Activated CD8-positive, alpha-beta memory T cell treated with anti-CD3 and anti-CD28 coated beads for 1 hour (primary cell): ENCODE measurements at places on chromosomes 6 and 20.
A peak's percentile ranks its signal among the peaks of the same experiment; 100 is the strongest.

GRCh38 chr20:11551479-11551878 is 366.2 kb upstream of the BTBD3 start:
- DNase-seq = no peak

GRCh38 chr20:45611054-45611453 is 18.5 kb upstream of the WFDC10A start:
- DNase-seq = no peak

DNA sequence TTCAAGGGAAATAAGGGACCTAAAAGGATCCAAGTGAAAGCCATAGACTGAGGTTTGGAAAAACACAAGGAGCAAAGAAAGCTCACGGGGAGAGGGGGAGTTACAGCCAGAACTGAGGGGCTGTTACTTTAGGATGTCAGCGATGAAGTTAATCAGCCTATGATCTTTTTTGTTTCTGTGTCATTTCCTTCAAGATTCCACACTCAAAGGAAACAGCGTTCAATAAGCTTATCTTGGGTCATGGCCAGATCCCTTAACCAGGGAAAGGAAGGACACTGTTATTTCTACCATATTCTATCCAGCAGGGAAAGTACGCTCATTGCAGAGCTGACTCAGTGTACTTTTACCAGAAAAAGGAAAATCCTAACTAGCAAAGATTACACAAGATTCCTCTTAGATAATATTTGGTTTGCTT is 132.8 kb downstream of the PFDN4 start:
- no peak for DNase-seq

GRCh38 chr6:109702791-109703190 is 11.7 kb downstream of the FIG4 start:
- DNase-seq = no peak

DNA sequence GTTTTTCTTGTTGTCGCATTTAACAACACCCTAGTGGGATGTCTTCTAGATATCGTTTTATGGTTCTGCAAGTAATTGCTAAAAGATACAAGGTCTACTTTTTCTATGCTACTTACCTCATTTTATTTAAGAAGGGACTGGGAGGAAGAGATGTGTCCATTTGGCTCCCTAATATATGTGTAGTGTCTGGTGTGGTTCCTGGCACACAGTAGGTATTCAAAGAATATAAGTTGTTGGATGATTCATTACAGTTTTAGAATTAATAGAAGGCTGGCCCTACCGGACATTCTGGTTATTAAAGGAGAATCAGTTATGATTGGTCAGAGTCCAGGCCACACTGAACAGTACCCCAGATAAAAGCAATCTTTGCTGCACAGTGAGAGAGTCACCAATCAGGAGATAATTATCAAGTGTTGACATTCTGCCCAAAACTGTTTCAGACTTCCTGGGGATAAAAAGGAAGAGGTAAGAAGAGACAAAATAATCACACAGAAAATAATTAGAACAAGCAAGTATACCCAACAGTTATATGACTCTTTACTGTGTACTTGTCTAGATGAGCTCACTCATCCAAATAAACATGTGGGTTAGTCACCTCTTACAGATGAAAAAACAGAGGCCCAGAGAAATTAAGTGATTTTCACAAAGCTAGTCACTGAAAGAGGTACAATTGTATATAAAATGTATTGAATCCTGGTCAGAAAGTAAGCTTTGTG is 7.0 kb downstream of the TMEM244 start:
- no peak for DNase-seq

DNA sequence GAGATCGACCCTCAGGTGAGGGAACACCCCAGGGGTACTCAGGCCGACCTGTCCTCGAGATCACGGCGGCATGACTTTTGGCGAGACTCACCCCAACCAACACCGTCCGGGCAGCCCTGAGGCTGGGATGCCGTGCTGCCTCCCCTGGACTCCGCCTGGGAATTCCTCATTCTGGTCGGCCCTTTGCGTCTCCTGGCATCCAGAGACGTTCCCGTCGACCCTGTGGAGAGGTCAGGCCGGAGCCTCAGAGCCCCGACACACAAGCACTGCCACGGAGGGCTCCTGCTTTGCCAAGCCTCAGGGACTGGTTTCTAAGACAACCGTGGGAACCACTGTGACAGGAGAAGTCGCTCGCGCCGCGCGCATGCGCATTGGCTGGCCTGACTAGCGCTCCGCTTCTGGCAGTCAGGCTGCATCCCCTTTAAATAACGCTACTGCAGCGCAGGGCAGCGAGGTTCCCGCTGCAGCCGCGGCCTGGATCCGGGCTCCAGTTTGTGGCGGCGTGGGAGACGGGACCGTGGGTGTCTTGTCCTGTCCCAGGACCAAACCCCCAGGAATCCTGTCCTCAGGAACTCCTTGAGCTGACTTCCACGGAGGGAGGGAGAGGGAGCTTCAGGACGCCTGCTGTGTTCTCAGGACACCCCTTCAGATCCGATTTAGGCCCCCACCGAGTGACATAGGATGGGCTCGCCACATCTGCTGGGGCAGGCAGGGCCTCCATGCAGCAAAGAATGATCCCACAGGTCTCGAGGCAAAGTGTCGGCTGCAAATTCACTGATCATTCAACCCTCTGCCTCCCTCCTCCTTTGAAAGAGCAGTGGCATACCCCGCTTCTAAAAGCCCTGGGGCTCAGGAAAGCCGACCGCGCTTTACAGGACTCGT is 163.2 kb upstream of the ZNF337 start:
- DNase-seq = peak; percentile 70

DNA sequence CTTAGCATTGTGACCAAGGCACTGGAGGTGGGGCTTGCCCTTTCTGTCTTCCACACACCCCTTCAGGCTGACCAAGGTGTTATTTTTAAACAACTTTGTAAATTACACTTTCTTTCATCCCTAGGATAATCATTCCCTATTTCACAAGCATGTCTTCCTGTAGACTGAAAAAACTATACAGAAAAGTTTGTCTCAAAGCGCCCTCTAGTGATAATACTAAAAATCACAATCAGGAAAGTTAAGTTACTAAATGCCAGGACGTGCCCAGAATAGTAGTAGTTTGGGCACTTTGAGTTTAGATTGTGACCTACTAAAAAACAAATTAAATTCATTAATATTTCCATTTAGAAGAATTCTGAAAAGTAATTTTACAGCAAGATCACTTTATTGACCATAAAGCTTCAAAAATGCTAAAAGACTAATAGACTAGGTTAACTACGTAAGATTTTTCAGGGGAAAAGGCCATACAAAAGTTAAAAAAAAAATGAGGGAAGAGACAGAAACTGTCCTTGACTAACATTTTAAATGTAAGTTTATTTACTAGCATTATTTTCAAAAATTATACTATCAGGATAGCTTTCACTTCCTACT is 123.3 kb upstream of the DUSP22 start:
- DNase-seq = no peak

- DNase-seq = no peak
These were observed 13.9 kb upstream of the ATG5 start for GRCh38 chr6:106339334-106340029.

GRCh38 chr6:105080279-105080678 is 99.5 kb downstream of the POPDC3 start:
- no peak for DNase-seq

GRCh38 chr6:90369024-90369519 is 72.4 kb upstream of the BACH2 start:
- no peak for DNase-seq

GRCh38 chr20:51484831-51485230 is 57.7 kb downstream of the NFATC2 start:
- no peak for DNase-seq

- DNase-seq = no peak
These were observed 10.7 kb downstream of the HCK start for GRCh38 chr20:32062776-32063170.

- no peak for DNase-seq
These were observed 22.2 kb upstream of the ADIG start for GRCh38 chr20:38558596-38559360.

DNA sequence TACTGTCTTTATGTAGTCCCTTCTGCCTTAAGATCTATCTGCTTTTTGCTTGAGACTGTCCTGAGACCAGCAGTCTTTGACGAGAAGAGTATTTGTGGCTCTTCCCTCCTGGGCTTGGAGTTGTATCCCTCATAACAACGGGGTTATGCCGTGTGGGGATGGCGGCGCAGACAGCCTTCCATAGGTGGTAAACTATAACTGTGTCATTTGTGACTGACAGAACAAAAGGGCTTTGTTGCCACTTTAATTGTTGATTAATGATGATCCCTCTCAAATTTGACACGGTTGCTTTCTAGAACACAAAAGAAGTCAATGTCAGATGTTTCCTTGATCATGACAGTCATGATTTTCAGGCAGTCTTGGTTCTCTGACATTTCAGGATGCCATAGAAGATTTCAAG is 196.6 kb downstream of the JARID2 start:
- no peak for DNase-seq

- DNase-seq = no peak
These were observed 85.2 kb downstream of the VEGFA start for GRCh38 chr6:43855247-43855646.

DNA sequence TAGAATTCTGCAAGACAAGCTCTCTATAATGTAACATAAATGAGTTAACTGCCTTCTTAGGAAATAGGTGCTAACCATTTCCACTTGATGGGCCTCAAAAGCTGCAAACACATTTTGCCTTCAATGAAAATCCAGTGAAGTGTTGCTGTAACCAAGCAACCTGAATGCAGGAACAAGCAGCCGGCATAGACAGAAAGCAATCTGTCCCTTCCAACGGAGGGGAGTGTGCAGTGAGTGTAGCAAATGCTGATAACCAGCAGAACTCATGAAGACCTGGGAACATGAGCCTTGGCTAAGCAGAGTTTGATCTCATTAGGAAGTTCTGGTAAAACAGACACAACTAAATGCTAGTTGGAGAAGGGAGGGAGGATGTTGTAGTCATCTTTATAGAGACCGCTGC is 697.8 kb downstream of the KIF16B start:
- no peak for DNase-seq

DNA sequence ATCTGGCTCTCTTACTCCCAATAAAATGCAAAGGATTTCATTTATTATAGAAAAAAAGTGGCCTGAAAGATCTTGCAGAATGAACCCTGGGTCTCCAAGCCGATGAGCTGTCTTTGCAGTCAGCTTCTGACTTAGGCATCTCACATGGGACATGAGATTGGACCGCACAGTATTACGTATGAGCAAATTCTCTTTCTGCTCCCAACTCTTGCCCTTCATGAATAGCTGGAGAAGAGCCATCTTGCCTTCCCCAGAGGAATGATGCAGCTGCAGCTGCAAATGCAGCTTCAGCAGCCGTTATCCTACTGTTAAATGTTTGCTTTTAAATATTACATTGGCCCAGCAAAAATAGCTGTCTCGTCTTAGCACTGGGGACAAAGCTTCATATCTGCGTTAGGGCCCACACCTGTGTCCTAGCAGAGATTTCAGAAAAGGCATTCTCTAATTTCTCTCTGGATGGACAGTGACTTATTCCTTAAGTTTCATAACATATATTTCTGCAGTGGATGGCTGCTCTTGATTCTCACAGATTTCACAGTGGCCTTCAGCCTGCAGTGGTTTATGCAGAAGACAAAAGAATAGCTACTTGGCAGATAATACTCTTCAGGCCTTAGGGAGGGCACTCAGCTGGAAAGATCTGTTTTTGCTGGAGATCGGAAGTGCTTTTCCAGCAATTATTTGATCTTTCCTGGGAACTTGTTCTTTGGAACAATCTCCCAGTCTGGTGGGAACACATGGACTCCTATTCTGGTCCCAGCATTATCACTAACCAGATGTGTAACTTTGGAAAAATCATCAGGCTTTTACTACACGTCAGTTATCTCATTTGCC is 129.2 kb downstream of the FYN start:
- DNase-seq = no peak

GRCh38 chr6:145891565-145891964 is 72.6 kb downstream of the SHPRH start:
- no peak for DNase-seq

GRCh38 chr20:54221353-54221752 is 13.5 kb downstream of the PFDN4 start:
- DNase-seq = no peak

- no peak for DNase-seq
These were observed 12.5 kb downstream of the VSTM2L start for GRCh38 chr20:37915434-37915787.

GRCh38 chr20:49430320-49430719 is 52.1 kb downstream of the KCNB1 start:
- no peak for DNase-seq

DNA sequence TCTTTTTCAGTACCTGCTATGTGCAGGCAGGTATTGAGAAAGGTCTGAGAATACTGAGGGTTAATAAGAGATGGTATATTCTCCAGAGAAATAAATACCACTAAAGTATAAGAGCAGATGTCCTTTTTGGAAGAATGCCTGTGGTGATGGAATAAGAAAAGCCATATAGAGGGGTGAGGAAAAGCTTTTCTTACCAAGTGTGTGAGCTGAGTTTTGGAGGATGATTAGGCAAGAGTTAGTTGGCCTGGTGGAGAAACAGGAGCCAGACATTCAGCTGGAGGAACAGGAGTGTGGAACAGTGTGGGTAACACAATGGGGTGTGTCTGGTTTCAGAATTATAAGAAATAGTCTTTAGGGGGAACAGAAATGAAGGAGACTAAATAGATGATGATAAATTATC is 19.9 kb downstream of the ZNF451 start:
- no peak for DNase-seq

- no peak for DNase-seq
These were observed 156.9 kb downstream of the VEGFA start for GRCh38 chr6:43926634-43927531.

- DNase-seq = no peak
These were observed 8.9 kb upstream of the GFRA4 start for GRCh38 chr20:3671986-3672546.

DNA sequence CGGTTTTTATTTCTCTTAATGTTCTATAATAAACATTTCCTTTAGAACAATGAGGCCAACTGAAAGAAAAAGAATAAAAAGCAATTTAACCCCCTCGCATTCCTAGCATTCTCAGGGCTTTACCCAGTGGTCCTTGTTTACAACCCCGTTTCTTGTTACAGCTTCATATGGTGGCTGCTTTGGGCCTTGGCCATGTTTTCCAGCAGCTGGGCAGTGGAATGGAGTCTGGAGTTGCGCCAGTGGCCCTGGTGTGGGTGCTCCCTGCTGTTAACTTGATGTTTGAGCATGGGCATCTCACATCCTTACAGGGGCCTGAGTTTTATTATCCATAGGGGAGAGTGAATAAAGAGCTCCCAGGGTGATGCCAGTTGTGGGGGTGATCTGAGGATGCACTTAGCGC is 18.8 kb downstream of the EFCAB8 start:
- no peak for DNase-seq

- no peak for DNase-seq
These were observed 110.0 kb upstream of the SSTR4 start for GRCh38 chr20:22924949-22925612.

DNA sequence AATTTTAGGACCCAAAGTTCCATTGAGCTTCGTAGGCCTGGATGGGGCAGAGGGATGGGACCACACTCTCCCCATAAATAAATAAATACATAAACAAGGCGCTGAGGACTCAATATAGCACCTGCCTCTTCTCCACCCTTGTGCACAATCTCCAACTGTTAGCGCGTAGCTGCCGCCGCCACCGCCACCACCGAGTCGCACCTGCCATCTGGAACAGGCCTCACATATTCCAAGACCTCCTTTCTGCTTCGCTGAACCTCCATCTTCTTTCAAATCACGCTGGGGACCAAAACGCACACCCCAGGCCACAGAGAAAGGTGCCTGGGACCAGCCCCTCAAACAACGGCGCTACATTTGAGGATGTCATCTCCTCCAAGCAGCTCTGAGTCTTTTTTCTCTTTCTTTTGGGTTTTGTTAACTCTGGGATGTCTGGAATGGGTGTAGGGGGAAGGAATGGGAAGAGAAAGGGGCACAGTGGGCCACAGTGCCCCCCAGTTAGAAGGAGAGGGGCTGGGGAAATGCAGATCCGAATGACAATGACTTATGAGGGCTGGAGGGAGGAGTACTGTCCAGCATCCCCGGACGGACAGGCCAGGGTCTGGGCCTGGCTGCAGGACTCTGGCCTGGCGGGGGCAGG is 49.7 kb downstream of the NOL4L start:
- DNase-seq = no peak
